ENCODE measurements at places on chromosomes 2 and 18.

DNA sequence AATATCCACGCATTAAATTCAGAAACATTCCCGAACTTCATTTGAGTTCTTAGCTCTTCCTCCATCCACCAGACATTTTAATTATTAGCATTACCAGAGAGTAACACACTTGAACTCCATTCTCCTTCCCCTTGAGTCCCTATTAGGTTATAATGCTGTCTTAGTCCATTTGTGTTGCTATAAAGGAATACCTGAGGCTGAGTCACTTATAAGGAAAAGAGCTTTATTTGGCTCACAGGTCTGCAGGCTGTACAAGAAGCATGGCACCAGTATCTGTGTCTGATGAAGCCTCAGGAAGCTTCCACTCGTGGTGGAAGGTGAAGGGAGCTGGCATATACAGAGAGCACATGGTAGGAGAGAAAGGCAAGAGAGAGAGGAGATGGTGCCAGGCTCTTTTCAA lies 25.4 kb downstream of the TBC1D8 start:
- DNase-seq, result no peak

GRCh38 chr2:228094377-228094921 lies 87.0 kb downstream of the SPHKAP start:
- DNase-seq, result no peak

GRCh38 chr2:46118656-46119371 lies 178.4 kb upstream of the EPAS1 start:
- no peak for DNase-seq

GRCh38 chr18:47591429-47591828 lies 339.0 kb downstream of the SMAD2 start:
- DNase-seq, result no peak

- no peak for DNase-seq
Measured at GRCh38 chr2:57333221-57333620, 713.4 kb upstream of the VRK2 start.

- DNase-seq, result no peak
Measured at GRCh38 chr2:174595116-174595809, 2.3 kb downstream of the WIPF1 start.

DNA sequence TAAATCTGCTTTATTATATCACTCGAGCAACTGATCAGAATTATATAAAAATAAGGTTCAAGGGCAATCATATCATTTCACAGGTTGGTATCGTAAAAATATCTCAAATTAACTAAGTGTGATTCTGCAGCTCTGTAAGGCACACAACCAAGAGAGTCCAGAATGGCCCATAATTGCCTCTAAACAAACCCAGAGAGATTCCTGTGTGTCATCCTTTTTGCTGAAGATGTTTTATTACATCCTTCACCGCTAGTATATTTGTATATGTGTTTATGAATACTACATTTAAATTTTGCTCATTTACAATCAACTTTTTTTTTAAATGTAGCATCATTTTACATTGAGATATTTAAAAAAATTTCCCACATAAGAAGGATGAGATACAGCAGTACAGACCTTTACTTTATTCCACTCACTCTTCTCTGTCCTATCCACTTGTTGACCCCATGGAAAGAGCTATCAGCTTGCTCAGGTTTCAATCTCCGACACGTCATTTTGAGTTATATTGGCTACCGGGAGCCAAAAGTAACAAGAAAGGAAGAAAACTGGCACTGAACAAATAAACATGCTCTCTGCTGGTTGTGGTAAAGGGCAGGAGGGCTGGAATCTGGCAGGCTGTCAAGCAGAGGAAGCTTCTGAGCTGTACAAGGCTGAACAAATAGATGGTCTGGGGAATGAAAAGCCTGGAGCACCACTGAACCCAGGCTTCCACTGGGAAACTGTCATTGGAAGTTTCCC lies 23.1 kb downstream of the PLA2R1 start:
- no peak for DNase-seq

GRCh38 chr2:200619279-200619678 lies 33.5 kb downstream of the AOX1 start:
- DNase-seq, result no peak

GRCh38 chr2:176534798-176535466 lies 265.7 kb downstream of the MTX2 start:
- no peak for DNase-seq
